ENCODE measurements at places on chromosomes 3 and 15. TPM values are rescaled to one million over a fixed set of nuclear protein-coding genes. Genes with fewer than 3 reads are reported as not detected.

The THAP10 gene
- 13.7 TPM for total RNA-seq

The GOLGA6B gene
- 0.61 TPM for total RNA-seq

The HES1 gene
- total RNA-seq: 141 TPM

The ACP3 gene
- total RNA-seq: 3.8 TPM

GRCh38 chr15:100284191-100284590, 57.6 kb downstream of the ADAMTS17 start:
- DNase-seq: no peak

GRCh38 chr3:195556390-195556789, 13.3 kb upstream of the PPP1R2 start:
- no peak for DNase-seq

GRCh38 chr3:106212665-106213222, 343.9 kb upstream of the CBLB start:
- no peak for DNase-seq

- no peak for DNase-seq
These were observed 14.7 kb downstream of the PPARG start for GRCh38 chr3:12303534-12303933.

DNA sequence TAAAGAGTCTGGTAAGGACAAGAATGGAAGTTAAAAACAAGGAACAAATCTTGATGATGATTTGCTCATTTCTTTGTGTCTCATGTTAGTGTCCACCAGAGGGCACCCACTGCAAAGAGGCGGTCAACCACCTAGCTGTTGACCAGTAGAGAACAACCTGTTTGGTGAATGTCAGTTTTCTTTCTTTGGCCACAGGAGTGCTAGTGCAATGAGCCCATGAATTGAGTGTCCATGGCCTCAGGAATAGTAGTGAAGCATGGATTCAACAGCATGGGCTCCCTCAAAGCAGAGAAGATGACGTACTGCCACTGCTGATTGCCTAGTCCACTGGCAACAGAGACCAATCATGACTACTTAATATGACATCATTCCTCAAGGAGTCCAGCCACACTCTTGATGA, 10.7 kb upstream of the CNTN6 start:
- DNase-seq: peak; percentile 71
